ENCODE measurements at places on chromosomes 6 and 20. TPM values are rescaled to one million over a fixed set of nuclear protein-coding genes. Genes with fewer than 3 reads are reported as not detected.

DNA sequence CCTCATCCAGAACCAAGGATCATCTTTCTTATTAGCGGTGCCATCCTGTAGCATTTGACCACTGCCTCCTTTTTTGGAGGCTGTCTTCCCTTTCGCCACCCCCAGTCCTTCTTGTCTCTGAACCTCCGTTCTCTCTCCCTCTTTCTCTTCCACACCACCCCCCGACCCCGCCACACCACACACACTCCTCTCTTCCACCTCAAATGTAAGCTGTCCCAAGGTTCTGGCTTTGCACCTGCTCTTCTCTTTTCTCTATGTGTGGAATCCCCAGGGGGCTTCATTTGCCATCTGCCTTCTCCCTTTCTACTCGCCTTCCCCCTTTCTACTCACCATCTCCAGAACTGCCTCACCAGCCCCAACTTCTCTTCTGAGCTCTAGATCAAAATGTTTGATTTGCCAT lies 111.3 kb upstream of the CDYL start:
- DNase-seq, result no peak

Gene LY6G6C
- 3.1 TPM for total RNA-seq

Gene ZSCAN23
- total RNA-seq, result 6.5 TPM

GRCh38 chr6:148945301-148946021 lies 198.6 kb downstream of the UST start:
- DNase-seq, result peak; percentile 33

GRCh38 chr6:151544453-151544852 lies 50.6 kb downstream of the CCDC170 start:
- no peak for DNase-seq
